Non-pigmented ciliary epithelial cell (primary cell): ENCODE measurements at places on chromosomes 16 and 17.

DNA sequence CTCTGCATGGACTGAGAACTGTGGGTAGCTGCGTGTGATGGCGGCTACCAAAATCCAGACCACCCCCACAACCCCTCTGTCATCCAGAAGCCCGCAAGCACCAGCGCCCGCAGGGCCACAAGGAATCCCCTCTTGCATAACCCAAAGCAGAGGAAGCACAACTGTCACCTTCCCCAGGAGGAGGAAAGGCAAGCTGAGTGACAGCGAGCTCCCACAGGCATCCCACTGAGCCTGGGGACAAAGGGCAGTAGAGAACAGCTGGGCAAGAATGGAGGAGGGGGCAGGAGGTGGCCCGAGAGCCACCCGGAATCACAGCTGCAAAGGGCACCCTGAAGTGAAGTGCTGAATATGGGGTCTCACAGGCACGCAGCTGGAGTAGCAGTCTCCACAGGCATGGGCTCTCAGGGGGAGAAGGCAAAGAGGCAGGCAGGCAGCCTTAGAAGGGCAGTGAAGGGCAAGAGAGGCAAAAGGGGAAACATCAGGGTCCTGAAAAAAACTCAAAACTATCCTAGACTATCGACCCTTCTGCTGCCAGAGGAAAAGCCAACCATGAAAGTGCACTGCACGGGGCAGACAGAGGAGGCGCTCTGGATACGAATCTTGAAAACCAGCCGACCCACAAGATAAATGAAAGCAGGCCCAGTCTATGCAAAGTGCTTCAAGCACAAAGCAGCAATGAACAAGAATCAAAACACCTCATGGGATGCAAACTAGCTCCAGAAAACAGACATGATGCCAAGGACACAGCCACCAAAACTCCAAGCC lies 17.1 kb downstream of the USP36 start:
- no peak for DNase-seq

- peak; percentile 44 for DNase-seq
Measured at GRCh38 chr16:54926166-54926838, 4.4 kb upstream of the IRX5 start.

DNA sequence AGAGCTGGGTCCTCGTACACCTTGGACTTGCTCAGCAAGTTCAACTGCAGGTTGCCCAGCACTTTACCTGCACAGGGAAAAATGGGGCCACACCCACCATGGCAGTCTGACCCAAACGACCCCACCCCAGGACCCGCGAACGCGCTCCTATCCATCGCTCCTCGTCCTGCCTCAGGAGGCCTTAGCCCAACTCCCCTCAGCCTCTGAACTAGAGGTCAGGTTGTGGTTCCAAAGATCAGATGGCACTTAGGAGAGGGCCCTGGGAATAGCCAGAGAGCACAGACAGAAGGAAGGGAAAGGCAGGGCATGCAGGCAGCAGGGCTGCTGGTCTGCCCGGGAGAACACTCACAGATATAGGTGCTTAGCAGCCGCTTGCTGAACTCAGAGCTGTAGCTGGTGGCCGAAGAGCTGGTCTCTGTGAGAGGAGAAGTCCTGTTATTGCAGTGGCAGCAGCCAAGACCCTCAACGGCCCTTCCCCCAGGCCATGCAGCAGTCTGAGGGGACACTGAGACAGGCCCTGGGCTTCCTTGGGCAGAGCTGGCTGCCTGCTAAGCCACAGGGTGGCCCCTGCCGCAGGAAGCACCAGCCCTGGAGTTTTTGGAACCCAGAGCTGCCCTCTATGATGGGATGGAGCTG lies 6.9 kb downstream of the ZACN start:
- no peak for DNase-seq

DNA sequence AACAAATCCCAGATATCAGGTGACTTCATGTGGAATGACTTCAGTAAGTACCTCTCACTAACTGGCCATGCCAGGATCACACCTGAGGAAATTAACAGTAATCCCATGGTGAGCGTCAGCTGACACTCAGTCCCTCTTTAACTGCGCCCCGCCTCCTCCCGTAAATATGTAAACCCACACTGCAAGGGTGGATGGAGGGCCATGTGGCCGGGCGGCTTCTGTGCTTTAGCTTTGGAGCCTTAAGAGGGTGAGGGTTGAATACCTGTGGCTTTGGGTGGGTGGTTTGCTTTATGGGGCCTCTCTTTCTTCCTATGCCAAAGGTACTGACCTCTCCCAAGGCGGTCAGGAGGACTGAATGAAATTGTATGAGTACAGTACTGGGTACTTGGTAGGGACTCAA lies 141.7 kb downstream of the MRM1 start:
- DNase-seq, result no peak

- DNase-seq, result no peak
Measured at GRCh38 chr17:11618861-11619566, 20.7 kb downstream of the DNAH9 start.

GRCh38 chr17:81723651-81724209 lies 11.6 kb downstream of the SLC25A10 start:
- no peak for DNase-seq

DNA sequence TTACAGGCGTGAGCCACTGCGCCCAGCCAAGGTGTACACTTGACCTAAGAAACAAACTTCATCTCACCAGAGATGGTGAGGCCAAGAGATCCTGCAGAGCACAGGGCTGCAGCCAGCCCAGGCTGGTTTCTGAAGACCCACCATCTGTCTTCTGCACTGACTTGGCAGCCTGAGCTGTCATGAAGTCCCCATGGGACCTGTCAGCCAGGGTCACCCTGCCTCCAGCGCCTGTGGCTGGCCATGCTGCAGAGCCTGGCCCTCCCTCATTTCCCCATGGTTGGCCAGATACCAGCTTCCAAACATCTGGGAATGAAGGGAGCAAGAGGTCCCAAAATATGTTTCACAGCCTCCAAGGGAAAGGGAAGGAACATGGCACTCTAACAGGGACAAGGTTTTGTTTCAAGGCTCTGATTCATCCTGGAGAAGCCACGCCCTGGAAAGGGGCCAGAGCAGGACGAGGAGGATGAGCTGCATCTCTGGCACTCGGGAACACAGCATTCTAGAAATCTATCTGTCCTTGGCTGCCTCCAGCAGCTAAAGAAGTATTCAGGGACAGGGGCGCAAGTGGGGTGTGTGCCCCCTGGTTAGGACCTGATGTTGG lies 45.3 kb downstream of the DDX19A start:
- DNase-seq, result no peak

DNA sequence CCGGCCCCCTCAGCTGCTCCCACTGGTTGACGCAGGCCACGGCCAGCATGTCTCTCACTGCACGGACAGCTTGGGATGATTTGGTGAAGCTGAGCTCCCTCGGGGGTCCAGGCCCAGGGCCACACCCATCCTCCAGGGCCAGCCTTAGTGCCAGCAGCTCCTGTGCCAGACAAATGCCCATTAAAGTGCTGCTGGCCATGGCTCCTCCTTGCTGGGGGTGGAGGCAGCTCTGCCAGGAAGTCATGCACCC lies 2.5 kb downstream of the TRIM47 start:
- no peak for DNase-seq

DNA sequence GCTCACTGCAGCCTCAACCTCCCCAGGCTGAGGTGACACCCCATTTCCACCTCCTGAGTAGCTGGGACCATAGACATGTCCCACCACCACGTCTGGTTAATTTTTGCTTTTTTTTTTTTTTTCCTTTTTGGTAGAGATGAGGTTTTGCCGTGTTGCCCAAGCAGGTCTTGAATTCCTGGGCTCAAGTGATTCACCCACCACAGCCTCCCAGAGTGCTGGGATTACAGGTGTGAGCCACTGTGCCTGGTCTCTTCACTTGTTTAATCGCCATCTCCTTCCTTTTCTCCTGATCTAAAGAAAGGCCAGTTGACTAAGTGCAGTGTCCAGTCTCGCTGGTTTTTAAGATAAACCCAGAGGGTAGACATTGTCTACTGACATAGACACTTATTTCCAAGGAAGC lies 152.0 kb downstream of the C16orf95 start:
- no peak for DNase-seq

DNA sequence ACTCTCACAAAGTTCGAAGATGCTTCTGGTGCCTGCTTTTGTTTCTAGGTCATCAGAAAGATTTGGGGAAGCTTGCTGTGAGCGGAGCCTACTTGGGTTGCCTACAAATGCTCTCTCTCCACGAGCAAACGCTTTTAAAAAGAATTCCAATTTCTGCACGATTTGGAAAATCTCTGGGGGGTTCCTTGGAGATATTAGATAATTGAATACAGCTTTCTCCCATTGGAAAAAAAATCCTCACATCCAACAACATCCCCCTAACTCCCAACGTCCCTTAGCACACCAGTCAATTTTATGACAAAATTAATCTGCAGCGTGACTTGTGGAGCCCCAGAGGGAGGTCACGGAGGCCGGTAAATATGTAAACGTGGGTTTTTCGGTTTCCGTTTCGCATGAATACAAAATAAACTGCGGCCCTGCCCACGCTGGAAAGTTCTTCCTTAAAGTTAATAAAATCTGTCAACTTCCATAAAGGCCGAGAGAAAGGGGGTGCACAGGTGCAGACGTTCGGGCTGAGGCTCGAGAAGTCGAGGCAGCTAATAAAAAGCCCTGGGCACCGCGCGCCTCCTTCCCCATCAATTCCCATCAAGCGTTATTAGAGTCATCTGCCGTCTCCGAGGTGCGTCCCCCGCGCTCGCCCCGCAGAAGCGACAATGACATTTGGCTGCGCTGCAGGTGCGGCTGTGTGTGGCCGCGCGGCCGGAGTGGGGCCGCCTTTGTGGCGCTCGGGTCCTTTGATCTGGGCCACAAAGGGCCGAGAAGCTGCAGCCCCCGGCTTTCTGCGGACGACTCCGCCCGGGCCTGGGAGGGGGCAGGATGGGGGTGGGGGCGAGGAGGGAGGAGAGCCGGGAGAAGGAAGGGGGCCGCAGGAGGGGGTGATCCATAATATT lies 37.6 kb downstream of the SALL1 start:
- no peak for DNase-seq

DNA sequence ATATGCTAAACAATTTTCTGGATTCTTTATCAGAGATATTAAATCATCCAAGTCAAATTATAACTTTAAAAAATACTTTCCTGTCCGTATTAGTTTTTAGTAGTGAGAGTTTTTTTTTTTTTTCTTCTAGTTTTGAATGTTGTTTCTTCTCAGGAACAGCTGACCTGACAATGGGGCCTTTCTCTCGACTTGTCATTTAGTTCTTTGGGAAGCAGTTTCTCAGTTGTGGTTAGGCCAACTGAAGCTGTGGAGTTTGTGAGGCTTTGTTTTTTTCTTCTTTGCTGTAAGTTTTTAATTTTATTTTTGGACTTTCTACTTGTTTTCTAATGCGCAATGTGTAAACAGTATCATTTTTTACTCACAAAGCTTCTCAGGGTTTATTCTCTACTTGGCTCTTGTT lies 140.8 kb downstream of the FTO start:
- DNase-seq, result no peak

DNA sequence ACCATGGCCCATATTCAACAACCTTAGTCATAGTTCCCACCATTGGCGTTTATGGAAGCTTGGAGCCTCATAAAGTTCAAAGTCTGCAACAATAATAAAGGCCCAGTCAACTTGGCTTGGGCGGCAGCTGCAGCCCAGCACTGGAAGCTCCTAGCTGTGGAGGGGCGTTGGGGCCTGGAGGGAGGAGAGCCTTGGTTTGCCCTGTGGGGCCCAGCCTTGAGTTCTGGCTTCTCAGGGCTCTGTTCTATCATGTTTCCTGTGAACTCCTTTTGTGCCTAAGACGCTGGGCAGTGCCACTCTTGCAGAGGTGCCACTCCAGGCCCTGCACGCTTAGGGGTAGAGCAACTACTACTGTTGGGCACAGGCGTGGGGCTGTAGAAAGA lies 927 bp upstream of the ENGASE start:
- DNase-seq, result no peak

- DNase-seq, result no peak
Measured at GRCh38 chr16:69040144-69040909, 65.1 kb upstream of the HAS3 start.

DNA sequence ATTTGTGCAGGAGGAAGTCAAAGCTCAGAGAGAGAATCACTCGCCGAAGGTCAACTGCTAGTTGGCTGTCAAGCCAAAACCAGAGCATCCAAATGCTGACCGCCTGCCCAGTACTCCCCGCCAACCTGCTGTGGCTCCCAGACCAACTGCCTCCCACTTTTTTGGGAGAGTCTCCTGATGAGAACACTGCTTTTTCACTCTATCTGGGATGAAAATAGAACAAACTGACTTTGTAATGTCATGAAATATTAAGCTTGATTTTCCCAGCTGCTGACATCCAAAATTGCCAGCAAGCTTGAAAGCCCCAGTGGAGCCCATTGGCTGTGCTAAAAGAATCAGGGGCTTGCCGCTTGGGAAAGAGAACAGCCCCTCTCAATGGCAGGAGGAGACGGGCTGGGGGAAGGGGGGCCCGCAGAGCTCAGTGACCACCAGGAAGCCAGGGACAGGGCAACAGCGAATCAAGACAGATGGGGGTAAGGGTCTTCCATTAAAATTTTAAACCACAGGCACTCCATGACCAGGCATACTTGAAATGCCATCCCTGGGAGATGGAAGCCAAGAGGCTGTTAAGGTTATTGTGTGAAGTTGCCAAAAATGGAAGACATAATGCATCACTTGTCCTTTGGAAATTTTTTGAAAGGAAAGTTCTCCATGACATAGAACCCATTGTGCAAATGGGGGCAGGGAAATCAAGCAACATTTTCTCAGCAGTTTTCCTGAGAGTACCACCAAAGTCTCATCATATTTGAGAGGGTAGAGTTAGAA lies 125.7 kb upstream of the CDH5 start:
- DNase-seq, result no peak

DNA sequence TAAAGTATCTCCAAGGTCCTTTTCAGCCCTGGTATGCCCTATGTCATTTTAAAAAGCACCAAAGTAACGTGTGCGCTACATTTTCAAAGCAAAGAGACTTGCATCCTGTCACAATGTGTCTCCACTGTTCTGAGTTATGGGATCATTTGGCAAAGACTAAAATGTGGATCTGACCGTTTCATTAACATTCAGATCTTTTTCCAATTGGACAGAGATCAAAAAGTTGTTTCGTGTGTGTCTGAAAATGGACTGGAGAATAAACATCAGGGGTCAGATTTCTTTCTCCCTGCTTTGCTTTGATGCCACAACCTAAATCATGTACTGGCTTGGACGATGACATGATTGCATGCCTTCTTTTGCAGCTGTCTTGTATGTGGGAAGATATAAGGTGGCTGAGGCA lies 136.0 kb upstream of the NOG start:
- DNase-seq, result no peak

DNA sequence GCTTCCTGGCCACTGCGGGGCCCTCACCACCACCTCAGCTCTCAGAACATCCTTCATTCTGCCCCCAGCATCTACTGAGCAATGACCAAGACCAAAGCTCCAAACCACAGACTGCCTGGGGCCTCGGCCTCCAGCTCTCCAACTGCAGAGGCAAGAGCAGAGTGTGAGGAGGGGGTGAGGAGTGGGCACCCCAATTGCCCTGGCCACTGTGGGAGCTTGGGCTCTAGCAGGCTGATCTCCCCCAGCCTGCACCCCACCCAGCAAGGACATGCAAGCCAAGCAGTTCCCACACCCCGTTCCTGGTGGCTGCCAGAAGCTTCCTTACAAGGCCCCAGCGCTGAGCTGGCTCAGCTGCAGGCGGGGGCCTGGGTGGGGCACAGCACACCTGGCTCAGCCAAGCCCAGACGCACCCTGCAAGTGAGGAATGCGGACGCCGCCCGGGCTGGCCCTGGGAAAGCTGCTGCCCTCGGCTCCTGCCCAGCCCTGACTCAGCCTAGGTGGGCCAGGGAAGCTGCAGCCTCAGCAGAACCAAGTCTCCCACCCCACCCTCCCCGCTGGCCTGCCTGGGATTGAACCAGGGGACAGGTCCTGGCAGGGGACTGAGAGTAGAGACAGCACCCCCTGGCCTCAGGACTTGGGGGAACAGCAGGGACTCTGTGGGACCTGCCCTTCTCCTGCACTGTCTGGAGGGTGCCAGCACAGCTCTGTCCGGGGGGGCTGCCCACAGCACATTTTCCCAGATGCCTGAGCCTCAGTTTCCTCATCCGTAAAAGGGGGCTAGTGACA lies 29.7 kb upstream of the KRT17 start:
- no peak for DNase-seq
